Stimulated activated CD4-positive, alpha-beta T cell treated with anti-CD3 and anti-CD28 coated beads, Interleukin-1b, Interleukin-23, amount 100 ng/mL, for 1 hour (primary cell): ENCODE measurements at places on chromosomes 4 and X.

- DNase-seq, result no peak
These were observed 455.5 kb upstream of the FAM241A start for GRCh38 chr4:111689731-111690130.

- no peak for DNase-seq
These were observed 55.4 kb downstream of the ZFX start for GRCh38 chrX:24204958-24205357.

GRCh38 chr4:147851135-147851534 is 119.2 kb downstream of the ARHGAP10 start:
- DNase-seq, result no peak

DNA sequence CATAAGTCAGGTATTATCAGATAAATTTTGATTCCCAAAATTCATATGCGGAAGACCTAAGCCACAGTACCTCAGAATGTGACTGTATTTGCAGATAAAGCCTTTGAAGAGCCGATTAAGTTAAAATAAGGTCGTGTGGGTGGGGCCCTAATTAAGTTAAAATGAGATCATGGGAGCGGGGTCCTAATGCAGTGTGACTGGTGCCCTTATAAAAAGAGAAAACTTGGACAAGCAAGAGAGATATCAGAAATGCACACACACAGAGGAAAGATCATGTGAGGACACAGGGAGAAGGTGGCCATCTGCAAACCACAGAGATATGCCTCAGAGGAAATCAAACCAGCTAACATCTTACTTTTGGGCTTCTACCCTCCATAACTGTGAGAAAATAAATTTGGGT is 236.1 kb downstream of the FBXO8 start:
- no peak for DNase-seq

DNA sequence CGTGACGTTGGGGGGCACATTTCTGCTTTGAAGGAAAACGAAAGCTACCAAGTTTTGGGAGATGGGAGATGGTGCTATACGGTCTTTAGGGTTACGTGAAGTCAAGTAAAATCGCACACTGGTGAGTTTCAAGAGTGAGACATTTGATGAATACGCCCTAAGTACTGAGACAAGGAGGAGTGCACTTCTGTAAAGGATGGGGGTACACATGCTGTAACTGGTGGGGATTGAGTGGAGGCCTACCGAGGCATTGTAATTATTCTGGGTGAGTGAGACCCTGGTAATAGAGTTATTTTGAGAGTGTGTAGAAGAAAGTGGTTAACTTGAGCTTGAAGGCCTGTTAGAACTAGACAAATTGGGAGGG is 536 bp downstream of the SH3BGRL start:
- no peak for DNase-seq

- DNase-seq, result no peak
These were observed 14.7 kb downstream of the TRMT2B start for GRCh38 chrX:101037231-101037630.

DNA sequence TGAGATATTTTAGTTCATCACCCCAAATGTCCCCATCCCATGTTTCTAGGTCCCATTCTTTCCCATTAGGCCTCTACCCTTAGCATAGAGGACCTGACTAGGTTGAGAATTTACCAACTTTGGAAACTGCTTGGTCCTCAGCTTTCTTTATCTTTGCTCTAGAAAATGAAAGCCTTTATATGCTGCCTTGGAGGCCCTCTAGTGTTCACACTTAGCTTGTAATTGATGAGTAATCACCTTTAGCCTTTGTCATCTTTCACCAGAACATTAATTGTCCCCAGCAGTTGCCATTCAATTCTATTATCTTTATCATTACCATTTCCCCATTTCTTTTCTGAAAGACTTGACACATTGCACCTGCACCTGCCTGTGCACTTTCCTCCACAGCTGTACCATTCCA is 589.2 kb upstream of the NR3C2 start:
- no peak for DNase-seq

GRCh38 chr4:107838861-107839565 is 14.3 kb downstream of the SGMS2 start:
- DNase-seq, result no peak

DNA sequence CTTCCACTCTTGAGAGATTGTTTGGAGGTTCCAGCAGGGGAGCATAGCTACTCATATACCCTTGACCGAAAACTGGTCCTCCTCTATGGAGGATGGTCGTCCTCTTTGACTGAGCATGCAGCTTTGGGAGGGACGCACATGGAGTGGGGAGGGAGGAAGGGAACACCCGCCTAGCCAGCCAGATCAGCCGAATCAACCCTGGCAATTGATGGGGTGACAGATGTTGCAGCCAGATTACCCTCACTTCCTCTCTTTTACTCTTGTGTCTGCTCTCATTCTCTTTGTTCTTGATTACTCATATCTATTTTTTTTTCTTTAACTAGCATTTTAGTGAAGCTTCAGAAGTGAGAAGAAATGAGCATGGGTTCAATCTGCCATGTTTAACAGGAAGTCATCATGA is 19.6 kb downstream of the MGST2 start:
- no peak for DNase-seq

- DNase-seq, result no peak
These were observed 637 bp downstream of the AR start for GRCh38 chrX:67544281-67545035.

DNA sequence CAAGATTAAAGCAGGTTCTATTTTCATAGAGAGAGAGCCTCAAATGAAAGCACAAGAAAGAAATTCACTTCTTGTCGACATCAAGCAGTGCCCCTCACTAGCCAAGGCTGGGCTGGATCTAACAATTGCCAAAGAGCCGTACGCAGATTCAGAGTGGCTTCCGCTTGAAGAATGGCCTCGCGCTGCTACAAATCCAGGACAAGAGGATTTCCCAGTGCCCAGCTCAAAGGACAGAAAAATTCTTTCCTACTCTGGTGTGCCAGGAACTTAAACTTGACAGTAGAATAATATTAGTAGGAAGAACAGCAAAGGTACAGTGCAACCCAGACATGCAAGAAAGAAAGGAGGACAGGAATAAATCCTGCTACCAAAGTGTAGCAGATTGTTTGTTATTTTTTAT is 56.5 kb upstream of the PPARGC1A start:
- DNase-seq, result no peak

GRCh38 chr4:73528171-73528570 is 46.6 kb downstream of the AFM start:
- no peak for DNase-seq

GRCh38 chr4:8461086-8461485 is 20.5 kb downstream of the TRMT44 start:
- DNase-seq, result no peak

DNA sequence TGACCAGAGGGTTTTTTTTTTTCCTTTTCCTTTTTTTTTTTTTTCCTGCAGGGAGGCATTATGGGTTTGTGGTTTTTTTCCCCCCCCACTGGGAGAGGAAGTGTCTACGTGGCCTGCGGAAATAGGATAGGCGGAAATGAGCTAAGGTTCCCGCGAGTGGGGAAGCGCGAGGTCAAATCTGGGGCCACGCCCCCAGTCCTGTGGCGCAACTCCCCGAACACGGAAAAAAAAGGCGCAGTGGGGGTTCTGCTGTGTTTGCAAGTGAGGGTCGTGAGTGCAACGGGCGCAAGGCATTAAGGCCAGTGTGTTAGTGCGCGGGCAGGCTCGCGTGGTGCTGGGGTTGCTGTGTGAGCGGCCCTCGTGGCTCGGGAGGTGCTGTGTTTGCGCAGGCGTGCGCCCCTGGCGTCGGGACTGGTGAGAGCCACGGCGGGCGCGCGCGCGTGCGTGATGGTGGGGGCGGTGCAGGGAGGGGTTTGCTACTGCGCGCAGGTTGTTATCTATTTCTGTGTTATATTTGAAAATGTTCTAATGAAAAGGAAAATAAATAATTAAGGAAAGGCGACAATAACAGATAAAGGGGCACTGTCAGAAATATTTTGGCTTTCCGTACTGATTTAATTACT is 685 bp upstream of the MORF4L2 start:
- peak; percentile 66 for DNase-seq

DNA sequence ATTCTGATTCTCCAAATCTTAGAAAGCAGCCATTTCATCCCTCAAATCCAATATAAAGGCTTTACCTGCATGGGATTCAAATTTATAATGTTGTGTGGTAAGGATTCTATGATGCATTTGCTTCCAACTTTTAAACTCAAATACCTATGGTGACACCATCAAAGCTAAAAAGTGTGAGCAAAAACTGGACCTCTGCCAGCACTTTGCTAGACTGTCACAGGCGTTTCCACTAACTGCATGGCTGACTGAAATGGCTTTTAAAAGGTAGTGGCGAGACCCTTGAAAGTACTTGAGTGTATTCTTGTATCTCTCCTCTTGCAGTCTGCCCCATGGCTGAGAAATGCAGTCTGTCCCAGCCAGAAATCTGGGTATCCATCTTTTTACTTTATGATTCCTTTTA is 169.4 kb downstream of the AMELX start:
- no peak for DNase-seq

DNA sequence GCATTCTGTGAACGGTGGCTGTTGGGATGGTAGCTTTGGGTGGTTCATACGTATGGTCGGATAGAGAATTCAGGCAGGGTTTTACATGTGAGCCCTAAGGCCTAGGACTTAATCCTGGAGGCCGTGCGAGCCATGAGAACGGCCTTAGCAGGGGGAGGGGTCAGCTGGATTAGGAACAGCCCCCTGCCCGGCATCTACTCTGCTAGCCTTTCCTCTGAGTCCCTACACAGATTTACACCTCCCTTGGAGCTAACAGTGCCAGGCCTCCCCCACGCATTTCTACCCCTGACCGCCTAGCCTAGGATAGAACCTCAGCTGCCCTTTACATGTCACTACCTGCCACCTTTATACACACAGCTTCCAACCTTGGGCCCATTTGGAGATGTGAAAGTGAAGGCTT is 7.1 kb downstream of the PRAF2 start:
- no peak for DNase-seq

GRCh38 chrX:23497919-23498318 is 163.3 kb downstream of the PTCHD1 start:
- no peak for DNase-seq

DNA sequence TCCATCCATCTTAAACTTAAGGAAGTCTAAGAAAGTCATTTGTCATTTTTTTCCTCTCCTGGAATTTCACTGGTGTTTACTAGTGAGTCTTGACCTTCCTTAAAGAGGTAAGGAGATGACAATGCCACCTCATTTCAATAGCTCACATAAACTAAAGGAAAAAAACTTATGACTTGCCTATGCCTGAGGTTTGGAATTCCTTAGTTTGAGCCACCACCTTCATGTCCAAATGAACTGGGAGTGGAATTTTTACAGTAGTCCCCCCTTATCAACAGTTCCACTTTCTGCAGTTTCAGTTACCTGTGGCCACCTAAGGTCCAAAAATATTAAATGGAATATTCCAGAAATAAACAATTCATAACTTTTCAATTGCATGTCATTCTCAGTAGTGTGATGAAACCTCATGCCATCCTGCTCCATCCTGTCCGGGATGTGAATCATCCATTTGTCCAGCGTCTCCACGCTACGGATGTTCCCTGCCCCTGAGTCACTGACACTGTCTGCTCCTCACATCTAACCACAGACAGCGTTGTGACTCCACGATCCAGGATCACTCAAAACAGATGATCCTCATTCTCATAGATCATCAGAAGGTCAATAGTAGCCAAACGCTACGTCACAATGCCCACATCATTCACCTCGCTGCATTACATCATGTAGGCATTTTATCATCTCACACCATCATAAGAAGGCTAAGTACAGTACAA is 177.4 kb downstream of the SH3KBP1 start:
- DNase-seq, result no peak

- DNase-seq, result no peak
These were observed 118.0 kb downstream of the SOWAHB start for GRCh38 chr4:76779740-76780459.

DNA sequence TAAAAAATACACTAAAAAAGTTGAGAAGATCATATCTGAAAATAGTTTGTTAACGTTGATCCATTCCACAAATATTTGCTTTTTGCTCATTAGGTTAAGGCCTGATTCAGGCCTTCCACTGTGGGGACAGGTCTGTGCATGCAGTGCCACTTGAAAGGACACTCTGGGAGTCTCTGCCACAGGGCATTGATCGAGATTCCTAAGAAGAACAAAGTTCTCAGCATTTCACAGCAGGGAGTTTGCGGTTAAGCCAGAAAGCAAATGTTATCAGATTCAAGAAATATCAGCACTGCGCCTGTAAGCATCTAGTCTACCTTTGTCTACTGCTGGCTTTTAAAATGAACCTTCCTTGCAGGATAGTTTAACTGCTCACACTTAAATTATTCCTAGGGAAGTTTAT is 62.2 kb upstream of the TNIP3 start:
- DNase-seq, result no peak

DNA sequence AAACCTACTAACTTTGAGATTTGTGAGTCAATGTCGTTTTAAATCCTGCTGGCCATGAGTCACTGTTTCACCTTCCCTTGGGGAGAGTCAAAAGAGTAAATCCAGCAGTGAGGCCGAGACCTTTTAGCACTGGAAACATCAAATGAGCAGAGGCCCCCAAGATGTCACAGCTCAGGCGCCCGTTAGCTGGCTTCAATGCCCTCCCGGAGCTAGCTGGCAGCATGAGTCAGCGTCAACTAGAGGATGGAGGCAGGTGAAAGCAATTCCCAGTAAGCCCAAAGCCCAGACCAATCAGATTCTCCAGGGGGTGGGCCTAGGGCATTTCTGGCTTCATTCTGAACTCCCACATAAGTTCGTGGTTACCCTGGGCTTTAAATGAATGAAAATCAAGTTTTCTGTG is 170.9 kb downstream of the CLCN4 start:
- DNase-seq, result no peak

GRCh38 chr4:40055863-40056715 is 561 bp upstream of the N4BP2 start:
- no peak for DNase-seq

DNA sequence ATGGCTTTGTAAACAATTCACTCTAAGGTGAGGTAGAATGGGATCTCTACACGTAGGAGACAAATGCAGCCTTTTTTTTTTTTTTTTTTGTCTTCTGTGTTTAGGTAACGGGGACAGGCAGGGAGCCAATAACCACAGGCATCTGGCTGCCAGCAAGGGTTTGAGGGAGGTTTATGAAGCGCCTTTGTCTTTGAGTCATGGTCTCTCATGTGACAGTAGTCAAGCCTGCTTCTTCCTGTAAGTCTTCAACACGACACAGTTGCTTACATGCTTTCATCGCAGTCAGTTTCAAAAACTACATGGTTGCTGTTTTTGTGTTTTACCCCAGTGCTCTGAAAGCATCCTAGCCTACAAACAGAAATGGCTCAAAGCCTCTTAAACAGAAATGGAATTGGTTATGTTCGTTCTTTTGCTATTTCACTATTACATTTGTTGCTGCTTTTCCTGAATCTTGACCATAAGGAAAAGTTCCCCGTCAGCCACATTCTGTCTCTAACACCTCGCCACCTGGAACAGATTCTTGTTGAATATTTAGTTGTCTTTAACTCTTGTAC is 127.8 kb upstream of the METTL14 start:
- DNase-seq, result no peak

DNA sequence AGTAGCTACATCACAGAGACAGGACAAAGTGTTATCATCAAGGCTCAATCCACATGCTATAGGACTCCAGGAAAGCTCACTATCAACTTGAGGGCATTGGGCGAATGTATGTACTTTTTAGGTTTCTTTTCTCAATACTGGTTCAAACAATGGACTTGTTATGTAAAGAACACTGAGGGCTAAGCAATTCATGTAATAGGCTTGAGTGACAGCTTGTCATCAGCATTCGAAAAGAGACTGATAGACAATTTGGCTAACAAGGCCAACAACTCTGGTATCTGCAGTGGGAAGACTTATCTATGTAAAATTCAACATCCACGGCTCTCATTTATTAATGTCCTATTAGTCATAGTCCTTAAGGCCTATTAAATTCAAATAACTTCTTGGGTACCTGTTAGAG is 141.1 kb downstream of the NPNT start:
- no peak for DNase-seq

- DNase-seq, result no peak
These were observed 58.8 kb upstream of the LHFPL1 start for GRCh38 chrX:112738347-112739033.
